Stromal cell of bone marrow (primary cell): ENCODE measurements at places on chromosomes 6 and 20.

- no peak for DNase-seq
These were observed 210.9 kb upstream of the ZFP64 start for GRCh38 chr20:52402514-52402913.

GRCh38 chr20:40481337-40481736, 207.7 kb downstream of the MAFB start:
- DNase-seq: no peak

DNA sequence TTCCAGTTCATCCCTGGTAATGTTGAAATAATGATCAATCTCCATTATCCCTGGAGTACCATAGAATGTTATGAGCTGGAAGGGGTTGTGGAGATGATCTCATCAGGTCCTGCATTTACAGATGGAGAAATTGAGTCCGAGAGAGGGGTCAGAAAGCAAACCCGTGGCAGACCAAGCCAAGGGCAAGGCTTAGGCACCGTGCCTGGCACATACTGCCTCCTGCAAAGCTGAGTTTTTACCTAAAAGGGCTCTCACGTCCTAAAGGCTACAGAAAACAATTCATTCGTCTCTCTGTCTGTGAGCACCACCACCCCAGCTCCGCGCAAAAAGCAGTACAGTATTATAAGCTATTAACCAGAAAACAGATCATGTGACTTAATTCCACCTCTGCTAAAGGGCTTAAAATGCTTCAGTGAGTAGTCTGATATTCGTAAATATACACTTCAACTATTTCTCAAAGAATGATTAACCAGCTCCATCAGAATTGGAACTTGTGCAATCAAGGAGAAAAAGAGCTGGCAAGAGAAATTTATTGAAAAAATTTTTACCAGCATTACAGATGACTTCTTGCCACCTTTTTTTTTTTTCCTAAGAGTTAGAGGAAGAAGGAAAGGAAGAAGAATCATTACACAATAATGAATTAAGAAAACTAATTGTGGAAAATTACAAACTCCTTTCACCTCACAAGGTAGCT, 3.4 kb upstream of the PARD6B start:
- no peak for DNase-seq

- peak; percentile 88 for DNase-seq
These were observed 57.0 kb upstream of the CD93 start for GRCh38 chr20:23143098-23143497.

DNA sequence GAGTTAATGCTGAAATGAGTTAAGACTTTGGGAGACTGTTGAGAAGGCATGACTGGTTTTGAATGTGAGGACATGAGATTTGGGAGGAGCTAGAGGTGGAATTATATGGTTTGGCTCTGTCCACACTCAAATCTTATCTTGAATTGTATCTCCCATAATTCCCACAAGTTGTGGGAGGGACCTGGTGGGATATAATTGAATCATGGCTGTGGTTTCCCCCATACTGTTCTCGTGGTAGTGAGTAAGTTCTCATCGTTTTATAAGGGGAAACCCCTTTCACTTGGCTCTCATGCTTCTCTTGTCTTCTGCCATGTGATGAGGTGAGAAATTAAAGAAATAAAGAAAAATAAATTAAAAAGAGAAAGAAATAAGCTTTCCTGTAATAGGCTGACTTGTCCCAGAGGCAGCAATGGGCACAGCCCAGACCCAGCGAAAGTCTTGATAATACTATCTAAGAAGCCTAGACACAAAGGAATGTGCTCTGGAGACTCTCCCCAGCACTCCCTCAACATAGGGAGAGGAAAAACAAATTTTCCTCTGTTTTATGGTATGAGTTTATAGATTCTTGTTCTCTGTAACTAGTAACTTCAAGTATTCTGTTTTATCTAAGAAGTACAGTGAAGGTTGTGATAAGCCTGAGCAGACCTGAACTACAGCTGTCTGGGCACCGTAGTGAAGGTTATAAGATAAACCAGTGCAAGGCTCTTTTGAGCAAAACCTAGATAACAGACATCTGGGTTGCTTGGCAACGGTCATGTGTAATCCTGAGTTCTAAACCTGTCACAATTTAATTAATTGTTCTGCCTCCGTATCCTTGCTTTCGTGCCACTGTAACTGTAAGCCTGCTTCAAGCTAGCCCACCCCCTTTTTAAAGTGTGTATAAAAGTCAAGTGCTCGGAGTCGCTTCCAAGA, 88.9 kb upstream of the ECI2 start:
- DNase-seq: no peak

DNA sequence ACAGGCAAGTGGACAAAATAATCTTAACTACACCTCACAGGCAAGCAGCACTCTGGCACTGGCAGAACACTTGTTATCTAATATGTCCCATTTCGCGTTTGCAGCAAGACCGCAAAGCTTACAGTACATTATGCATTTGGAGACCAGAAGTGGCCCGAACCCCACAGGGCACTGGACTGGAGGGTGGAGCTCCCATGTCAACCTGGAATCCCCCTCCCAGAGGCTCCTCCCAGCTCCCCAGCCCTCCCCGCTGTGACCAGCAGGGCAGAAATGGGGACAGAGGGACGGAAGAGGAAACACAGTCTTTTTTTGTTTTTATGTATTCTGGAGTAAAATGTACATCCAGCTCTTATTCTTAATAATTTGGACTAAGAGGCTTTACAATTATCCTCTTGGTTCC, 263.7 kb downstream of the SMOC2 start:
- DNase-seq: no peak

- no peak for DNase-seq
These were observed 28.8 kb downstream of the DCDC2 start for GRCh38 chr6:24329022-24329421.

GRCh38 chr20:11230999-11231398, 557.2 kb upstream of the JAG1 start:
- no peak for DNase-seq

DNA sequence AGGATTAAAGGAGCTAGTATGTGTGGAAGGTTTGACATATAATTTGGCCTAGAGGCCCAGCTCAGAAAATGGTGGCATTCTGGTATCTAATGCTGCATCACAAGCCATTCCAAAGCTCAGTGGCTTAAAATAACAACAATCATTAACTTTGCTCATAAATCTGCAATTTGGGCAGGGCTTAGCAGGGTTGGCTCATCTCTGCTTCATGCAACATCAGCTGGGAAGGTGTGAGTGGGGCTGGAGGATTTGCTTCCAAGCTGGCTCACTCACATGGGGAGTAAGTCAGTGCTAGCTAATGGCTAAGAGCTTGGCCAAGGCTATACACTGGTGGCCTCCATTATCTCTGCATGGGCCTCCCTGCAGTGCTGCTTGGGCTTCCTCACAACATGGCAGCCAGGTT, 48.0 kb upstream of the STK35 start:
- DNase-seq: no peak

- no peak for DNase-seq
These were observed 37.5 kb upstream of the SMOC2 start for GRCh38 chr6:168403370-168404005.

DNA sequence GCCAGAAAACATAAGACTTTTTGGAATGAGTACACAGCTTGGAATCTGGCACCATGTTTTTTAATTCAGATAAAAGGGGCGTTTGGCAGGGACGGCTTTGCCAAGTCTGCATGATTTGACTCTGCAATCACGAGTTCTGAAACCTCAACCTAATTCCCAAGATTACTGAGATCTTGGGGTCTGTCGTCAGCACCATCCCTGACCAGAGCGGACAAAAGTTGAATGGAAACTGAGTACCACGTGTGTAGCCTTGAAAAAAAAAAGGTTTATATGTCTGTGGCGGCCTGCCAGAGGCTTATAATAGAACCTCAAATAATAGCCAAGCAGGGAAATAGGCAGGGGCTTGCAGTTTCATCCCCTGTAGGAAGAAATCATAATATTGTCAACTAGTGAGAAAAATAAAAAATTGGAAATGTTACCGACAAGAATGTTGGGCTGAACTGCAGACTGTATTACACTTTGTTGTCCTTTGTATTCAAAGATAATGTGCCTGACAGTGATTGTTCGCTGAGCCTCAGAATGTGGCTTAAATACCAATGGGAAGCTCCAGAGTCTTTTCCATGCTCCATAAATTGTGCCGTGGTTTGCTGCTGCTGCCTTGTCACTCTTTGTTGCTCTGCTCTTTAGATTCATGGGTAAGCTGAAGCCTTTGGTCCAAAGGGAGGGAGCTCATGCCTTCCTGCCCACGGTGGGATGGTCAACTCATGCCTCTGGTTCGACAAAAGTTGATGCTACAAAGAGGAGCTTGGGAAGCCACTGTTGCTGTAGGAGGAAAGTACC, 118.8 kb upstream of the ARID1B start:
- DNase-seq: peak; percentile 79

- DNase-seq: peak; percentile 64
These were observed 24.0 kb downstream of the FGD2 start for GRCh38 chr6:37029249-37029971.

GRCh38 chr20:35306931-35307517, 14.8 kb upstream of the FAM83C start:
- no peak for DNase-seq

- DNase-seq: peak; percentile 43
These were observed 168.0 kb downstream of the HDGFL1 start for GRCh38 chr6:22737331-22737730.

DNA sequence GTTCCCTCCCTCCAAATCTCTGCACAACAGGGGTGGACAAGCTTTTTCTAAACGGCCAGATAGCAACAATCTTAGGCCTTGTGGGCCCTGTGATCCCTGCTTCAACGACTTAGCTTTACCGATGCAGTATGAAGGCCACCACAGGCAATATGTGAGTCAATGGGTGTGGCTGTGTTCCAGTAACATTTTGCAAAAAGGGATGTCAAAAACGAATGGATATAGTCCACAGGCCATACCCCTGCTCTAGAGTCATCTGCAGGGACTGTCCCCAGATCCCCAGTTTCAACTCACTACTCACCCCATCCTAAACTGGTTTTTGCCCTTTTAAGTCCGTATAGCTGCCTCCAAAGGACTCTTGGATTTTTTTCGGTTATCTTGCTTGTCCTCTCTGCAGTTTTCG, 34.4 kb downstream of the ECT2L start:
- DNase-seq: no peak
